Forelimb muscle (tissue), 1 donor: ENCODE measurements at places on chromosomes 2 and 18. TPM values are rescaled to one million over a fixed set of nuclear protein-coding genes. Genes with fewer than 3 reads are reported as not detected.

The CCDC178 gene
- 0.19 TPM for polyA plus RNA-seq

The TPO gene
- polyA plus RNA-seq = 0.30 TPM

GRCh38 chr2:7237466-7237865, 320.3 kb downstream of the RNF144A start:
- no peak for DNase-seq

The ELOA2 gene
- not detected for polyA plus RNA-seq

- no peak for DNase-seq
Measured at GRCh38 chr2:196104066-196104465, 35.4 kb upstream of the DNAH7 start.

DNA sequence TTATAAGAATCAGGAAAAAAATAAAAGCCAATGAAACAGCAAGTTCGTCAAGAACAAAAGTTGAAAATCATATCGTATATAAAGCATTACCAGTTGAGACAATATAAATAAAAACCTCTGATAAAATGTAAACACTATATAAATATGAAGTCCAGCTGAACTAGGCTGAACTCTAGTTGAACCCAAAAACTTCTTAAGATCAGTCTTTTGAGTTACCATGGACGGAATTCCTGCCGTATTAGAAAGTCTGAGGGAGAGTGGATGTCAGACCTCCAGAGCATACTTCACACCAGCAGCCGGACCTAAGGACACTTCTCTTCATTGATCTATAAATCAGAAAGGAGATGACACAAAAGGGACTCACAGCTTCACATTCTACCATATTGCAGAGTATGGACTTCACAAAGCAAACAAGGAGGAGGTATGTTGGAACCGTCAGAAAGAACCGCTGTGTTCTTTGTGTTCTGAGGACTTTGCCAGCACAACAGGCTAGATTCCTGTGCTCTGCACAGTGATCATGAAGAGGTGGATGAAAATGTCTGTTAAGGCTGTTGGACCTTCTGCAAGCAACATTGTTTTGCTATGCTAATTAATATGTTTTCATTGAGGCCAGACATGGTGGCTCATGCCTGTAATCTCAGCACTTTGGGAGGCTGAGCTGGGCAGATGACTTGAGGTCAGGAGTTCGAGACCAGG, 67.2 kb upstream of the SP5 start:
- DNase-seq = no peak

The TMEM37 gene
- polyA plus RNA-seq = 8.3 TPM

The MSTN gene
- 32.8 TPM for polyA plus RNA-seq

DNA sequence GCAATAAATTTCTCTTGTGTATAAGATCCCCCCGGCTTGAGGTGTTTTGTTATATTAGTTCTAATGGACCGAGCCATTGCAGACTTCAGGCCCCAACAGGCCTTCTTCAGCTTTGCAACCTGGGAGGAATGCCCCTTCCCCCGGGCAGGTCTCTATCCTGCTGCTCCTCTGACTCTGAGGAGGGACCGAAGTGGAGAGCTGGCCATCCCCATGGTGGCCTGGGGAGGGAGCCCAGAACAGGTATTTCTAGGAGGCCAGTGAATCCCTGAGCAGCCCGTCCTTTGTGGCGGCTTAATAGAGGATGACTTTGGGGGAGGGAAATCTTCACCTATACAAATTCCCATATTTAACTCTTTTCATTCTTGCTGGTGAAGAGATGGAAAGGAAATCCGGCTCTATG, 715.8 kb upstream of the SOX11 start:
- DNase-seq = no peak

- DNase-seq = no peak
Measured at GRCh38 chr2:5587766-5588165, 104.4 kb upstream of the SOX11 start.

DNA sequence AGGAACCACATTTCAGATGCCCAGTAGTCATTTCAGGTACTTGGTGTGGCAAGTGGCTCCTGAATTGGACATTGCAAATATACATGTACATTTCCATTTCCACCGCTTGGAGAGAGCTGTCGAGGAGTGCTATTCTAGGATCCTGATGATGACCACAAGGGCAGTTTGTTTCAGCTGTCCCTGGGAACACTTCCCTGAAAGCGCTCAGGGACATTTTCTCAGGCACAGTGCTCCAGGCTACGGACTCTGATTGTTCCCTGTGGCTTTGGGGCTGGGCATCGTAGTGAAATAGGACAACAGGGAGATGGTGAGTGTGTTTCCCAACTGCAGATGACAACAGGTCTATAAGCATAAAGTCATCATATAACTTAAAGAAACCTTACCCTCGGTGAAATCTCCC, 3.1 kb downstream of the DBI start:
- no peak for DNase-seq
